ENCODE measurements at places on chromosomes 16 and 17.

- no peak for DNase-seq
Observed at GRCh38 chr17:9805769-9806168, 14.4 kb upstream of the DHRS7C start.

DNA sequence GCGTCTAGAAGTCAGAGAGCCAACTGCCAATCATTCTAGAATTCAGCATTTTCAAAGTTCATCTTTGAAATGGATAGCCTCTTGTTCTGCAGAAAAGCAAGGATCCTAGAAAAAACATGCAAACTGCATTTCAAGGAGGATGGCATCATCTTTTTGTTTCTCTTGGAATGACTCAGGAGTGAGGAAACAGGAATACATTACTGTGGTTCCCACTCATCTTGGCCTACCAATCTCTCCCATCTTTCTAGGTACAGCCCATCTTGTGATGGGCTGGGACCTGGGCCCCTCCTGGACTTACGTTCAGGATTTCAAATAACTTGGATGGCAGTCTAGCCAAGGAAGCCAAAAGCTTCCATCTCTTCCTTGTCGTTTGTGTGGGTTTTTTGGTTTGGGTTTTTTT lies 363.4 kb downstream of the CDH13 start:
- DNase-seq = peak; percentile 43

DNA sequence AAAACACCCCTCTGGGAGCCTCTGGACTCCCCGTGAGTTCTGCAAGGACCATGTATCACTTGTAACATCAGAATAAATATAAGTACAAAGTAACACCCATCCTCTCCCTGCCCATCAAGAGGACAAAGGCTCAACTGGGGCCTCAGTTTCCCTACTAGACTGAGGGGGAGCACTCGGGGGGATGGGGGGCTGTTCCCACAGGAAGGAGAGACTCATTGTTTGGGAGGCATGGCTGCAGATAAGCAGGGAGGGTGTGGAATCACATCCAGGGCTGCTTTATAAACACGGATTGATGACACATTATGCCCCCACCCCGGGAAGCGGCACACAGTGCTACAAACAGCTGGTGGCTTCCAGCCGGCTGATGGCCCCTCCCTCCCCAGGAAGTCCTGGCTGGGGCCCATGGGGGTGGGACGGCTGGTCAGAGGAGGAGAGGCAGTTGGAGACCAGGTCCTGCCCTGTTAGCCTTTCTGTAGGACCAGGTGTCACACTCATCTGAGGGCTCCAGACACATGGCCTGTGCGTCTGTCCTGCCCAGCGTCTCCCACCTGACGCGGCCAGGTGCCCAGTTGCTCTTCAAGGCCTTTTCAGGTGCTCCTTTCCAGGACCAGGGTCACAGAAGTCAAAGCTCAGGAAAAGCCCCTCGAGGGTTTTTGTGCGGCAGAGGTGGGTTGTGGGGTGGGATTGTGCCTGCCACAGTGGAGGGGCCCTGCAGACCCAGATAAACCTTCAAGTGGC lies 1.3 kb upstream of the MPG start:
- DNase-seq = peak; percentile 34

DNA sequence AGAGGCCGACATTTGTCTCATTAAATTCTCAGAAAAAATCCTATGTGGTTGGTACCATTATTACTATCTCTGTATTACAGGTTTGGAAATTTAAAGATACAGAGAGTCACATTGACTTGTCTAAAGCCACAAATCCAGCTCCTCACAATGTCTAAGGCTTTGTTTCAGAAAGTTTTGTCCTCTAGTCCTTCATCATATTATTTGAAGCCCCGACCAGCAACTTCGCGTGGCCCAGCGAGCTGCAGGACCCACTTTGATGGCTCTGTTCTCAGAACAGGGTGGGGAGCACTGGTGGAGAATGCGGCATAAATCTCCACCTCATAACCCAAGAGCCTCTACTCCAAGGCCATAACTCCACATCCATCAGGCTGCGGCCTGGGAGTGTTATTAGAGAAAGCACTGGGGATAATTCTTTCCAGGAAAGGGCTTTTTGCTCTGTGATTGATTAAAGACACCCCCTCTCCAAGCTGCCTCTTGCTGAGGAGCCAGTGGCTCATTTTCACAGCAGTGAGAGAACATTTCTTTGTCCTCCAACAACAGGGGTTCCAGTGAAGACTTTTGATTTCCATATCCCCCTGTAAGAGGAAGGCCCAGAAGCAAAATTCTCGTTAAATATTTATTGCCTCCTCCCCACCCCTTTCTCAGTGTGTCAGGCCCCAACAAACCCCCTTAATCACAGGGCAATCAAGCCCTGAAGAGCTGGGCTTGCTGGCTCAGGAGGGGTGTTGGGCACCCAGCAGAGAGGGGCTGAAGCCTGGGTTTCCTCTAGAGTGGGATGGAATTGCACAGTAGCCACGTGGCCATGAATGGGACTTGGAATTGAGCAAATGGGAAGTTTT lies 113.7 kb upstream of the CDH11 start:
- DNase-seq = no peak

DNA sequence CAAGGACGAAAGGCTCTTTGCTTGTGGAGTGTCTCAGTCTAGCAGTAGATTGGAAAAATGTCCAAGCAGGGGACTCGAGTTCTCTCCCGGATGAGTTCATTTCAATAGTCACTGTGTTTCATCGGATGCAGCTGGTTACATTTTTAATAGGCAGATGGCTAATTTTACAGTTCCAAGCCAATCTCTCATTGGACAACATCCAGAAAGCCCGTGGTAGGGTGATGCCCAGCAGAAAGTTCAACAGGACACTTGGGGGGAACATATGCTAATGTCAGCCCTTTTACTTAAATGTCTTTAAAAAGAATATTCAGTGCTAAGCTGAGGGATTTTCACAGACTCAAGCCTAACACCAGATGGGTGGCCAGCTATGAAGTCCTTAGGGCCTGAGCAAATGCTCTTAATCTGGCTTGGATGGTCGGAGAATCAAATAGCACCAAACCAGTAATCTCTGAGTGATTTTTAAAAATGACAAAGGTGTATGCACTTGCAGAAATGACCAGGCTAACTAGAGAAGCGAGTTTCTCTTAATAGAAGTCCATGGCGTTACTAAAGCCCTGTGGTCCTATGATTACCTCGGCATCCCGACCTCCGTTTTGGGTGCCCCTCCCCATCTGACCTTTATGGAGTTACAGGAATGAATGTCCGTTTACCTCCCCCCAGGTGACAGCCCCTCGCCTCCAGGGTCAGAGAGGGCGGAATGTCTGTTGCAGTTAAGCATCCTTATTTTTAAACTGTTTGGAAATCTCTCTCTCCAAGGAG lies 289.2 kb upstream of the SALL1 start:
- DNase-seq = no peak

DNA sequence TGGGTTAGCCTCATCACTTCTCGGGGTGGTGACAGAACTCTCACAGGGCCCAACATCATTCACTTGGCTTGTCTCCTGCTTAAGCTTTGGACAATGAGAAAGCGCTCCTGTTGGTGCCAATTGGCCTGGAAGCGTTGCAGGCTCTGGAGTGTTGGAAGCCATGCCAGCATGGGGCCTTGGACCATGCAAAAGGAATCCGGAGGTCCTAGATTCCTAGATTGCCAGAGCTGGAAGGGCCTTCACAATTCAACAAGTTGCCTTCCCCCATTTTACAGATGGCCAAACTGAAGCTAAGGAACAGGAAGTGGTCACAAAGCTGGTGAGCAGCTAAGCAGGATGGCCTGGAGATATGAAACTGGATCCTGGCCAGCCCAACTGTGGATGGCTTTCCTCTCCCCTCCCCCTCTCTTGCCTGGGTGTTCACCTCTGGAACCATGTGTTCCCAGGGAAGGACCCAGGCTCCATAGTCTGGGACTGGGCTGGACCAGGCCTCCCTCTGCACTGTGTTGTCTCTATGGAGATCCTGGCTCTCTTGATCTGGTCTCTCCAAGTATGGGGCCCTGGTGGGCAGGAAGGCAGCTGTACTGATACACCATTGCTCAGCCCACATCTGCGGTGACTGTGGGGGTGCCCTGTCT lies 6.0 kb upstream of the IGFBP4 start:
- DNase-seq = no peak

GRCh38 chr17:2693561-2694380 lies 17.8 kb downstream of the CLUH start:
- no peak for DNase-seq

DNA sequence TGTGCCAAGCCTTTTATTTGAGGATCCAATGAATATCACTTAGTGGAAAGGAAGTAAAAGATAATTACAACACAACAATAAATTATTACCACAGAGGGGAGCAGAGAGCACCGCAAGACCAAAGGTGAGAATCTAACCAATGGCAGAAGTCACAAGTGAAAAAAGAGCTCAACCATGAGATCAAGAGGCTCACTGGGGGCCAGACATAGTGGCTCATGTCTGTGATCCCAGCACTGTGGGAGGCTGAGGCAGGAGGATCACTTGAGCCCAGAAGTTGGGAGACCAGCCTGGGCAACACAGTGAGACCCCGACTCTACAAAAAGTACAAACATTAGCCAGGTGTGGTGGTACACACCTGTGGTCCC lies 17.7 kb downstream of the ANKRD11 start:
- no peak for DNase-seq

- DNase-seq = no peak
Observed at GRCh38 chr17:14211246-14211645, 25.4 kb downstream of the CDRT15 start.

DNA sequence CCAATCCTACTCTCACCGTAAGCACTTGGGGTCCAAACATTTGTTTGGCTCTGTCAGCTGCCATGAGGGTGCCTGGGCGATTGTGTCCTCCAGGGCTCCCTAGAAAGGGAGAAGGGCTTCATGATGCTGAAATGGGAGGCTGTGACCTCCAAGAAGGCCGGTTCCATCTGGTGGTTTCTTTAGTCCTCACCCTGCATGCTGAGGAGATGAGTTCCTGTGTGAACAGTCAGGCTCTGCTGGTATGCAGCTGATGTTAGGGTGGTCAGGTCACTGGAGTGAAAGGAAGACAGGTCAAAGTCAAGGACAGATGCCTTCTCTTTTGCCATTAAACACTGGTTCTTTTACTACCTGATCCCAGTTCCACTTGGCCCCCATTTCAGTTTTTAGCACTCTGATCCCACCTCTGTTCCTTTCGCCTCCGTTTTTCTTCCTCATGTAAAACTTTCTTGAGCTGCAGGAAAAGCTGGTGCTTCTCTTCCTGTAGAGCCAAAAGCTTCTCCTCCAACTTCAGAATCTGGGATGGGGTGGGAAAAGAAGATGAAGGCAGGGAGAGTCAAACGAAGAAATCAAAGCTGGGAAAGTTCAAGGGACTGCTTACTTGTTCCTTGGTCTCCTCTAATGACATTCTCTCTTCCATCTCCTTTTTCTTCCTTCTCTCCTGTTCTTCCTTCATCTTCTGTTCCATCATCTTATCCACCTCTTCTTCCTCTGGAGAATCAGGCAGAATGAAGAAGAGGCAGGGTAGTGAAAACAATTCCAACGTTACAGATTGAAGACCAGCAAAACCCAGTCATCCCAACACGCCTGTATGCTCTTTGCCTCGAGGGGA lies 1.1 kb downstream of the GPS2 start:
- peak; percentile 31 for DNase-seq

- DNase-seq = peak; percentile 3
Observed at GRCh38 chr17:73394512-73395450, 83.0 kb upstream of the CDC42EP4 start.

GRCh38 chr17:32878211-32878610 lies 1.3 kb upstream of the MYO1D start:
- DNase-seq = no peak

DNA sequence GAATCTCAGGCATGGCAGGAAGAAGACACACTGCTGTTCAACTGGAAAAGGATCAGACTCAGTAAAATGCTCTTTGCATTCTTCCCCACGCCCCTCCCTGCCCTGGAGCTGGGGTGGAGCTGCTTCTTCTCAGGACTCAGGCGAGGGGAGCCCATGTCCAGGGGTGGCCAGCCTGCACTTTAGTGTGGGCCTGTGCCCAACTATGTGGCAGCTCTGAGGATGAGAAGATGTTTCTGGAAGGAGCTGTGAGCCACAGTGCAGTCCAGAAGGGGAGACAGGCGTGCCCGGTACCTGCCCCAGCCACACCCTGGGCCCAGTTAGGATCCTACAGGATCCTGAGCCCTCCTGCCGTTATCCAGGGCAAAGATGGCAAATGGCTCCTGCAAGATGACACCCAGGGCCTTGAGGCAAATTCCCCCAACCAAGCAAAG lies 120.3 kb downstream of the ANKRD11 start:
- DNase-seq = no peak

DNA sequence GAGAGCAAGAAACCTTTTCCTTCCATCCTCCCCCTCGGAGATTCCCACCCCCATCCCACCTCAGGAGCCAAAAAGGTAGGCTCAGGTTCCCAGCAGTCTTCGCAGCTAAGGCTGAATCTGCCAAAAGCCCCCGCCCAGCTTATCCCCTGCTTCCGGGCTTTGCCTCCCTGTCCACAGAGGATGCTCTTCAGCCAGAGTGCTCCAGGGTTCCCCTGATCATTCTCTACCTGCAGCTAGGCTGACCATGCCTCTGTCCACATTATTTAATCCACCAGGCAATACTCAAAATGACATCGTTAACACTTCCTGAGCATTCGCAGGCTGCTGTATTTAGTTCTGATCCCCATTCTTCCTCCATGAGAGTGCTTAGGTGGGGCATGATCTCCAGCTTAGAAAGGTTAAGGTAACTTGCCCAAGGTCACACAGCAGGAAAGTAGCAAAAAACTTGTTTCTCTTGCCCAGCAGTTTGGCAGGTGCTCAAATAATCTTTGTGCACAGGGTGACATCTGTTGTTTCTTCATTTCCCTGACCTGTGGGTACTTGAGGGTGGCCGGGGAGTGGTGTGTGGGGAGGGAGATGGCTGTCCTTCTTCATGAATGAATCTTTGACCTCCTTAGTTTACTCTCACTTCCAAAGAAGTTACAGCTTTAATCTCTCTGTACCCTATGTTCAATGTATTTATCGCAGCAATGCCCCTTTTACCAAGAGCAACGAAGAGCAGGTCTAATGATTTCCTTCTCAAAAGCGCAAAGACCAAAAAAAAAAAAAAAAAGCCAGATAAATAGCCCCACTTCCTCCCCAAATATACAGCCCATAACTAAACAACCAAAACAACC lies 848 bp upstream of the TBKBP1 start:
- DNase-seq = no peak

GRCh38 chr17:55023626-55024025 lies 55.1 kb downstream of the STXBP4 start:
- no peak for DNase-seq

DNA sequence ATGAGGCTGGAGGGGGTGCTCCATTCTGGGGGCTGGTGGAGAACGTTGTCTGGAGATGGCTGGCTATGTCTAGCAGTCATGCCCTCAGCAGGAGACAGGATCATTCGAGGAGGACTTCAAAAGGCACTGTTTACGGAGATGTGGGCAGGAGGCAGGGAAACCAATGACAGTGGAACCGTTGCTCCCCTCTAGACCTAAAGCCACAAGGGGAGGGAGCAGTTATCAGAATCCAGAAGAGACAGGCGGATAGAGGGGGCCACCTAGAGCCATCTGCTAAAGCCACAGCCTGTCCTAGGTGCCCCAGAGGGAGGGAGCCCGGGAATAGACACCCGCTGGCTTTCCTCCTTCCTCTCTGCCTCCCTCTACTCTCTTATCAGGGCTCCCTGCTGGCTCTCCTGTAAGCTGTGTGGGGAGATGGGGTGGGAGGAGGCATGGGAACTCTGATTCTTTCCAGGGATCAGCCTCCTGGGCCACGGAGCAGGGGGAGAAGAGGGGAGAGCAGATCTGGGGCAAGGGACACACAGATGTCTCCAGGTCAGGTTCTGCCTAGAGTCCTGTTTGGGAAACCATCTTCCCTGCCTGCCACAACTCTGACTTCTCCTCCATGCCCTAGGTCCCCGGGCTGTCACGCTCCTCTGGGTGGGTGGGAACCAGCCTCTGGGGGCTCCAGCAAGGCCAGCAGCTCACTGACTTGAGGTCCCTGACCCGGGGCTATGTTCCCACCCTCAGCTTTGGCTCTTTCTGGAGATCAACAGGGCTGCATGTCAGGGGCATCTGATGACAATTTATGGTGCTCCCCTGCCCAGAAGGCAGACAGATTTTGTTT lies 42.3 kb downstream of the IRX3 start:
- no peak for DNase-seq

Measured in kidney glomerular epithelial cell (primary cell).